Neural progenitor cell (in vitro differentiated cells): ENCODE measurements at places on chromosomes 12 and 14.

DNA sequence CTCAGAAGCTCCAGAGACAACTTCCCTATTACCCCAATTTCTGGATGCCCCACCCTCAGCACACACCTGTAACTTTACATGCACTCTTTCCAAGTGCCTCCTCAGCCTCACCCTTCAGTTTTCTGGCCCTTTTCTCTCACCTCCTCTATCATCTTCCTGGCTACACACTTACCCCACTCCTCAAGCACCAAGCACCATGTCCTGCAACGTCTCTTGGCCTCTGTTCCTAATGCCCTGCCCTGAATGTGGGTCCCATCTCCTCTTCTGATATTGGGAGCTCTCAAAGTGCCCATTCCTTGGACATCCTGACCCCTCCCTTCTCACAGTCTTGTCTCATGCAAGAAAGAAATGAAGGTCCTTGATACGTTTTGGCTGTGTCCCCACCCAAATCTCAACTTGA lies 1.2 kb downstream of the KRT72 start:
- DNase-seq = no peak

GRCh38 chr14:27026097-27026496 lies 428.3 kb upstream of the NOVA1 start:
- DNase-seq = no peak

DNA sequence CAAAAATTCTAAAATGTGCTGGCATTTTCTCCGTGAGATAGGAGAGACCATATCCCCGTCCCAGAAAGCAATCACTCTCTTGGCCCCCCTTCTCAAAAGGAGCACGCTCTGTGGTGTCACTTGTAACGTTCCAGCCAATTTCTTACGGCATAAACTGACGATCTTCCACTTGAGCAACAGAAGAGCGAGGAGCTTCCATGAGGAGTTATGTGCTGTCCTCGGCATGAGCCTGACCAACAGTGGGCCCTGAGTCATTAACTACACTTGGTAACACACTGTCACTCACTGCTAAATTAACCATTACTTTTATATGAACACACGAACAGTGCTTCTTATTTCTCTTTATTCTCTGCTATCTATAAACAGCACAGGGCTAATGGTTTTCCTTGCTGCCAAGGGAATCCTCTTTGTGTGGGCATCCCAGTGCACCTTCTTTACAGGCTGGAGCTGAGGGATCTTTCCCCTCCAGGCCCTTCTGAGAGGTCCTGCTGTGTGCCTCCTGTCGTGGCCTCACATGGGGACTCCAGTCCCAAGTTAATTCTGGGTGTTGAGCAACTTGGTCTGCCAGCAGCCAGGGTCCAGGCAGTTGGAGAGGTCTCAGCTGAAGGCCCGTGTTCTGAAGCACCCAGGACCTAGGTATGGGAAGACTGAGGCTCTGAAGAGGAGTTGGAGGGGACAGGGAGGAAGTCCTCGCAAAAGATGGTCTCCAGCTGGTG lies 9.4 kb downstream of the SLC6A13 start:
- DNase-seq = no peak

- no peak for DNase-seq
Observed at GRCh38 chr12:54585243-54585642, 3.2 kb downstream of the PPP1R1A start.

- DNase-seq = no peak
Observed at GRCh38 chr14:33271216-33271615, 332.5 kb downstream of the NPAS3 start.

DNA sequence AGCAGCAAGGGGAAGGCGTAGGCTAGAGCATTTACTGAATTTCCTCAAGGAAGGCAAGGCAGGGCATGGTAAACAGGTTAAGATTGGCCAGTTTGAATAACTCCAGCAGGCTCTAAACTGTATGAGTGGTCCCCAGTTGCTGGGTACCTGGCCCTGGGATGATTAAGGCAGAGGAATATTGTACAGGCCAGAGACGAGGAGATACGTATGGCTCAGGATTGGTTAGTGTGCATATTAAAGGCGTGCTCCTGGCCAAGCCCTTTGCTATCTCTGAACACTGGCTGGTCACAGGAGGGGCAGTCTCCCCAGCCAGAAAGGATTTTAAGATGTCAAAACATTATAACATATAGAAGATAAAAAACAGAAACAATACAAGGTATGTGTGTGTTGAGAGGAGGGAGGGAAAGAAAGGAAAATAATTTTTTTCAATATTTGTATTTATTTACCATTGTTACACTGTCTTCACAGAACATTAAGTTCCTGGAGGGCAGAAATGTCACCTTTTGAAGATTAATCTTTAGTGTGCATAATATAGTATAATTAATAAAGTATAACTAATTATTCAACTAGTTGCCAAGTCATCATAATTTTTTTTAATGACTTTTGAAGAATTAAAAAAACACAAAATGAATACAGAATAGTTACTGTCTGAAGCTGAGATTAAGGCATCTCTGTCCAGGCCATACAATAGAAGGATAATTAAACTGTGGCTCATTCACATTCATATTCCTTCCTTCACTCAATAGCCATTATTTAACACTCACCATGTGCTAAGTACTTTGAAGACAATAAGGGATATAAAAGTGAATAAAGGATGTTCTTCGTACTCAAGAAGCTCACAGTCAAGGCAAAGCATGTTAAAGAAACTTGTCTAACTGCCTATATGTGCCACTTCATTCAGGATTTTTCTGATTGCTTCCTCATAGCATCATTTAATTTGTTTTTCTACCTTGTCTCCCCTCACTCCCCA lies 41.9 kb downstream of the DCP1B start:
- no peak for DNase-seq
